ENCODE measurements at places on chromosomes 5 and 9.

GRCh38 chr5:1661831-1662558 lies 137.6 kb downstream of the MRPL36 start:
- peak; percentile 63 for DNase-seq

DNA sequence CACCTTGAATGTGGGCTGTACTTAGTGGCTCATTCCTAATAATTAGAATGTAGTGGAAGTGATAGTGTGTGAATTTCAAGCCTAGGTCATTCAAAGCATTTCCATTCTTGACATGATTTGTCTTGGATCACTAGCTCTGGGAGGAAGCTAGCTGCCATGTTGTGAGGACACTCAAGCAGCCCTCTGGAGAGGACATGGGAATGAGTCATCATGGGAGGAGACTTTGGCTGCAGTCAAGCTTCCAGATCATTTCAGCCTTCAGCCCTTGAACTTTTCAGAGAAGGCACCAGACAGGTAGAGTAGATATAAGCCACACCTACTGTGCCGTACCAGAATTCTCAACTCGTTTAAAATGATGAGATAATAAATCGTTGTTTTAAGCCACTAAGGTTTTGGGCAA lies 506.9 kb downstream of the ZNF608 start:
- no peak for DNase-seq

- DNase-seq = no peak
Observed at GRCh38 chr5:149948993-149949392, 4.4 kb upstream of the PDE6A start.

- DNase-seq = no peak
Observed at GRCh38 chr5:77952636-77953212, 176.6 kb upstream of the TBCA start.

DNA sequence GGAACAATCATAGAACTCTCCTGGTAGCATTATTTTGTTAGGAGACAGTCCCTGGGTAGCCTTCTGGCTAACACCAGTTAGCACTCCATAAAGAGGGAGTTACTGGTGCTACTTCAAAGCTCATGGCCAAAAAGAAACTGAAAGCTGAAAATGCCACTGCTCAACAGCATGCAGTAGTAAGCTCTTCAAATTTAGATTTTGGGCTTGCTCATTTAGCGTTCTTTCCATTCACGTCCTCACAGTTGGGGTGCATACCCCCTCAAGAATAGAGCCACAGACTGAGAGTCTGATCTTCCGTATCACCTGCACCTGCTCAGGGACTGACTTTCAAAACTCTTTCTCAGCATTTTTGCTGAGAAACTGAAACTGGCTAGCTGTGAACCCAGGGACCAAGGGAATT lies 24.7 kb downstream of the NTRK2 start:
- DNase-seq = no peak

DNA sequence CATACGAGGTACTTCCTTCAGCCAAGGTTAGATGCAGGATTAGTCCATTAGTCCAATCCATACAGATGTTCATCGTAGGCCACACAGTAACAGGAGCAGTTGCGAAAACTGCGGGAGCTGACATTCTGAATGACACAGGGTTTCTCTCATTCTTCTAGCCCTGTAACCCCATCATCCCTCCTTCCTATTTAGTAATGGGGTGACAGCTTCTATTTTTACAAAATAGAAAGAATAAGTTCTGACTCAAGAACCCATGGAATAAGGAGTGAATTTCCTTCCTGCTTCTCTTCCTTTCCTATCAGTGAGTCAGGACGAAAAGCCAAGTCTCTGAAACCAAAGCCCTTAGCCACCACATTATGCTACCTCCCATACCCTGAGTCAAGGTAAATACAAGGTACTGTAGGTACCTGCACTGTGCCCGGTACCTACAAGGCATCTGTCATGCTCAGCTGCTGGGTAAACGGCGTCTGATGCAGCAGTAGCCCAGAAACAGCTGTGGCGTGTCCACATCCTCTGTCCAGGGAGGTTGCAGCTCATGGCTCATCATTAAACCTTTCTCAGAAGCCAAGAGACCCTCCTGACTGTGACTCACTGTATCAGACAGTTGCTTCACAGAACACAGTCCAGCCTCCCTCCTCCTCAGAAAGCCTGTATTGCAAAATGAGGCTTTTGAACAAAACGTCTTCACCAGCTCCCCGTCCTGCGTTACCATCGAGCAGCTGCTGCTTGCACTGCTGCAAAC lies 84.2 kb downstream of the ESM1 start:
- DNase-seq = no peak

GRCh38 chr9:34246453-34246852 lies 67.6 kb downstream of the UBAP1 start:
- DNase-seq = no peak

DNA sequence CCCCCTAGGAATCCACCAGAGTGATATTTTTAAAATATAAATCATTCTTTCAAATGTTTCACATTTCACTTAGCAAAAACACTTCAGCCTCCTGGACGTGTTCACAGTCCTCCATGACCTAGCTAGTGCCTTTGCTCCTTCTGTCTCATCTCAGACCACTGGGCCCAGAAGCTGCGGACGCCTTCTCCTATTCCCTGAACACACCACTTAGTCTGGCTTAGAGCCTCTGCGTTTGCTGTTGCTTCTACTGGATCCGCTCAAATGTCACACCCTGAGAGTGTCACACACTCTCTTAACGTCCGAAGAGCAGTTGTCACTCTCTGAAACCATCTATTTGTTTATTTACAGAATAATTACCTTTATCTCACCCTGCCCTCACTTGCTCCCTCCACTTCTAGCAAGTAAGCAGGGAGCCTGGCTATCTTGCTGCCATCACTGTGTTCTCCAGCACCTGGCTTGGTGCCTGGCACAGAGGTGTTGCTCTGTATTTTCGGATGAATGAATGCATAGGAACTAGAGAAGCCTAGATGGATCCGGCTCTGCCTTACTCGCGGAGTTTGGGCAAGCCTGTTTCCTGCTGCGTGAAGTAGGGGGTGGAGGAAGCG lies 1.2 kb upstream of the GRK6 start:
- peak; percentile 68 for DNase-seq

DNA sequence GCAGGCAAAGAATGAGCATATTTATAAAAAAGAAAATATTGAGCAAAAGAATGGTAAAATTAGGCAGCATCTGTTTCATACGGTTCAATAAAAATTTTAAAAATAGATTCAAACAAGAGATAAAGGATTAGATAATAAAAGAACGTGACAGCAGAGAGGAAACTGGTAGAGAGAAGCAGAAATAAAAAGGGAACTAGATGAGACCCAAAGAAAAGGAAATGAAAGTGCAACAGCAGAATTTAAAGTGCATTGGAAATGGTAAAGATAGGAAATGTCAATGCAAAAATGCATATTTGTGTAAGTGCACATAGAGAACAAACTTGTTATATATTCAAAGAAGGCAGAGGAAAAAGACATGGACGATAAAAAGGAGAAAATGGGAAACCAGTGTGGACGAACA lies 70.2 kb downstream of the SUSD1 start:
- DNase-seq = no peak

DNA sequence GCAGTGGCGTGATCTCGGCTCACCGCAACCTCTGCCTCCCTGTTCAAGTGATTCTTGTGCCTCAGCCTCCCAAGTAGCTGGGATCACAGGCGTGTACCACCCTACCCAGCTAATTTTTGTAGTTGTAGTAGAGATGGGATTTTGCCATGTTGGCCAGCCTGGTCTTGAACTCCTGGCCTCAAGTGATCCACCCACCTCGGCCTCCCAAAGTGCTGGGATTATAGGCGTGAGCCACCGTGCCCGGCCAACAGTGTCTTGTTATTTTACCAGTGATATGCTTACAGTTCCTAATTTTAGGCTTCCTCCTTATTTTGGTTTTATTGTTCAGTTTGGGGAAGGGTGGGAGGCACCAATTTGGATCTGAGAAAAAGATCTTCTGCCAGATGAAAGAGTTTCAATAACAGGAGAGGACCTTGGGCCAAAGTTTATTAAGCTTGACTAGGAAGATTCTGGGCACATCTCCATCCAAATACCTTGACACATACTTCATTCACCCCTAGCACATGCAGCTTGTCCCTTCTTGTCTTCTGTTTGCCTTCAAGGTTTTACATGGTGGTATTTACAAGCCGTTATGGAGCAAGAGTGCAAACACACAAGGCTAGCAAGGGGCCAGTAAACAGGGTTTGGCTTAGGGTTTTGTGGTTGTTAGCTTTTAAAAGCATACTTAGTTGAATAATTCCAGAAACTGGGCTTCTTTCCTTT lies 168.1 kb upstream of the DMRT1 start:
- DNase-seq = no peak
